ENCODE measurements at places on chromosomes 11 and 22.

DNA sequence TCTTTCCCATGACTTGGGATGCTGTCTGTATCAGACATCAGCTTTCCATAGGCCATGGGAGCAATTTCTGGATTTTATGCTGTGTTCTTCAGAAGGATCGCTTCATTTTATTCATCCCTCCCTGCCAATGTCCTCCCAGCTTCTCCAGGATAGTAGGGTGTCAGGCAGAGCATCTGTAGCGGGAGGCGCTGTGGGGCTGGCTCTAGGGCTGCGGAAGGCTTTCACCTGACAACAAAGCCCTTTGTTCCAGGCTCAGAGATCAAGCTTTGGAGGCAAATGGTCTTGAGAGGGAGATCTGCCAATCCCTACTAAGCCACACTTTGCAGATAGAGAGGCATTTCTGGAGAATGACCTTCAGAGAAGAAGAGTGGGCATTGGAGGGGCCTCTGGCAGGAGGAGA lies 29.5 kb upstream of the FTH1 start:
- DNase-seq, result no peak

DNA sequence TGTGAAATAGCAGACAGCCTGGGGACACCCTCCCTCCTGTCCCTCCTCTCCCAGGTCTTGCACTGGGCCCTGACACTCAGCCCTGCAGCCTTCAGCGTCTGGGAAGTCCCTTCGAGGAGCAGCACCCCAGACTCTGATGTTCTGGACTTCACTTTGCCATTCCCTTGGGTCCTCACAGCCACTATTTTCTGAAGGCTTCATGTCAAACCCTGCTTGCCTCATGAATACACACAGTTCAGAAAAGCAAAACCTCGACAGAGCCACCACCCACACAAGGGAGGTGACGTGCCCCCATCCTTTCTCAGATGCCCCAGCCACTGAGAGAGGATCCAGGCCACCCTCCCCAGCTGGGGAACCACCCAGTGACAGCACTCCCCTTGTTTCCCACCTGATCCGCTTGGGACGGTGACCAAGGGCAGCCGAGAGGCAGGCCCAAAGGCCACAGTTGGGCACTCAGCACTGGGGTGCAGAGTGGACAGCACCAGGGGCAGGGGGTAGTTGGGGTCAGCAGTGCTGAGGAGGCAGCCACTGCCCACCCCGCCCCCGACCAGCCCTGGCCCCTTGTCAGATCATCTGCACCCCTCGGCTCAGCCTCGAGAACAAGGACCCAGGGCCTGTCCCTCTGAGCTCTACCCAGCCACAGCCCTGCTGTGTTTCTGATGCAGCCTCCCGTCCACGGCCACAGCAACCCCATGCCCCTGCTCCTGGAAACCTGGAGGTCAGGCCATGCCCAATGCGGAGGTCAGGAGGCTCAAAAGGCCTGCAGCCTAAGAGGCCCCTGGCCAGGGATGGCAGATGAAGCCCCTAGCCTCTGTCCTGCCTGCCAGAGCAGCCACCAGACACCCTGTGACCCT lies 3.1 kb upstream of the TNNT3 start:
- peak; percentile 42 for DNase-seq

DNA sequence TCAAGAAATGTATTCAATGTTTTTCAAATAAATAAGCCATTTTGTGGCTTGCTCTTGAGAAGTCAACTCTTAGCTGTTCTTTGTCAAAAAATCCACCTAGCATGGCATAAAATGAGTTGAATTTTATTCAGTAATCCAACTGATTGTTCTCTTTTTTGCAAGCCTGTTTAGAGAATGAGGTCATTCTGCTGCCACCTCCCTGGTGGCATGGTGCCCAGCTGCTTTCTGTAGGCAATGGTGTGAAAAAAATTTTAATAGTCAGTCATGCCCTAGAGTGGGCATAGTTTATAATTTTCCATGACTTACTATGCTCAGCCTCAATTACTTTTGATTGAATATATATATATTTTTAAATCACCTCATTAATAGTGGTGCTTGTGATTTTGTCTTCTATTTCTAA lies 177.2 kb downstream of the INSC start:
- DNase-seq, result no peak

- DNase-seq, result peak; percentile 98
Measured at GRCh38 chr11:78420796-78421209, 3.2 kb upstream of the GAB2 start.

DNA sequence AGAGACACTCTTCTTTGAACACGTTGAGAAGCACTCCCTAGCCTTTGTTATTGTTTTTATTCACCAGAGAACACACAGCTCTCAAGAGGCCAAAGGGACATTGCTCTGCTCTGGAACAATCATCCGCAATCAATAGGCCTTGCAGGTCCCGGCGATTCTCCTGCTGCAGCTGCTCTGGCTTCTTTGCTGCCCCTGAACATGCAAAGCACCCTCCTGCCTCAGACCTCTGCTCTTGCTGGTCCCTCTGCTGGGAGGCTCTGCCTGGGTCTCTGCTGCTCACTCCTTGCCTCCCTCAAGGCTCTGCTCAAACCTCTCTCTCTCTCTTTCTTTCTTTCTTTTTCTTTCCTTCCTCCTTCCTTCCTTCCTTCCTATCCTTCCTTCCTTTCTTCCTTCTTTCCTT lies 232.7 kb downstream of the DSCAML1 start:
- DNase-seq, result no peak

DNA sequence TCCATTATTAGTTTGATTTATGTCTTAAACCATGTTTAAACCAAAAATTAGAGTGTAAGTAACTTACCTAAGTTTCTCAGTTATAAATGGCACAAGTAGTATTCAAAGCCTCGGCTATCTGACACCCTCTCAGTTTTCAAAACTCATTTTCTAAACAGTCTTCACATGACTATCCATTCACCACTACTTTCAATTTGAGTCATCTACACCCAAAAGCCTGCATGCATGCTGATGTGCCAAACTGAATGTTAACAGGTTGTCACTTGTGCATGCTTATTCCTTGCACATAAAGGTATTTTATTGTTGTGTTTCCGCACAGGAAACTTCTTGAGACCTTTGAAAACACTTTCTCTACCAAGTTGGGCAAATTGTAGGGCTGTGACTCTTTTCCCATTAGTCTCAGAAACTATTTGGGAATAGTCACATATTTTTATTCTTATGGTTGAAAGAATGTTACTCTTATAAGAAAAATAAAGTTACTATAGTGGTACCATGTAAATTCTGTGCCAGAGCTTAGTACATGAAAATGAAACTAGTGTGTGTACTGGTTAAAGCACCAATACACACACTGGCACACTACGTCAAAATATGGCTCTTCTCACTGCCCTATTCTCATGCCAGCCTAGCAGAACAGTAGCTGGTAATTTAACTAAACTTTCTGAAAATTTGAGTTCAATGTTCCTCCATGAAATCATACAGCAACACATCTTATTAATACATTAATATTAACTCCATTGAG lies 2.2 kb upstream of the OR51E2 start:
- no peak for DNase-seq

DNA sequence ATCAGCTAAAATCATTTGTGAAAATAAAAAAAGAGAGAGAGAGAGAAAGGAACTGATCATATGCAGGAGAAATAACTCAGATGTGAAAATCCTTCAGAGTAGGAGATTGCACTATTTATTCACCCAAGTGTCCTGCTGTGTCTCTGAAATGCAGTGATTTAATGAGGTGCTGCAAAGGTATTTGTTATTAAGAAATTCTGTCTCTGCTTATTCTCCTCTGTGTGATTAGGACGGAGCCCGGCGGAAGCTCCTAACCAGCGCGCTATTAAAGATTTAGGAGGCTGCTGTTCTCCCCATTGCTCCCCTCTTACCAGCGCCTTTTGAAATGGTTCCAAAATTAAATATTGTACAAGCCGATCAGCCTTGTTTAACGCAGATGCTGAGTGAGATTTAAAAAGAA lies 528.3 kb downstream of the BUD13 start:
- DNase-seq, result no peak

DNA sequence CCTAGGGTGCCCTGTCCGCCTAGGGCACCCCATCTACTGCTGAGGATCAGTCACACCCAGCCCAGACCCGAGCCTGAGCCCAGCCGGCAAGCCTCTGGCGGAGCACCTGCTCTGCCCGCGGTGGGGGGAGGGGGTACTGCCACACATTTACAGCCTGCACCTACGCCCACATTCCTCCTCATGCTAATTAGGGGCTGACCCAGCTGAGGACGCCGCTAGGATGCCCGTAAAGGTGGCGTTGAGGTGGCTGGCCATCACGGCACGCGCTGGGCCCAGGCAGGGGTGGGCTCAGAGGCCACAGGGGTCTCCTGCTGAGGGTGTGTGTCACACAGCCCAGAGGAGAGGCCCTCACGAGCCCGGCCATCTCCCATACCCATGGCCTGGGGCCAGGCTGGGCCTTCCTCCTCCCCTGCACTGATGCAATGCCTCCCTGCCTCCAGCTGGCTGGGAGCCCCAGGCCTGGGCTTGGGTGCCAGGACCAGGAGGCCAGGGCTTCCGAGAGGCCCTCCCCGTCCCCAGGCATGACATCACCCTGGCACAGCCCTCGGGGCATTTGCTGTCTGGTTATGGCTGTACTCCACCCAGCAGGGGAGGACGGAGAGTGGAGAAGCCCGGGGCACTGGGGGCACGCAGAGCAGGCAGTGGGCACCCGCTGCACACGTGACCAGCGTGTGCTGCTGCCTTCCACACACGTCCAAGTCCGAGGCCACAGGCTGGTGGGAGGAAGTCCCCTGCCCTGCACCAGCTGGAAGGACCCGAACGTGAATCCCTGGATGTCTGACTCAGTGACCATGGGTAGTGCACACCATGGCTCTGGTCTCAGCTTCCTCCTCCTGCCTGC lies 12.7 kb downstream of the DUSP8 start:
- DNase-seq, result no peak

DNA sequence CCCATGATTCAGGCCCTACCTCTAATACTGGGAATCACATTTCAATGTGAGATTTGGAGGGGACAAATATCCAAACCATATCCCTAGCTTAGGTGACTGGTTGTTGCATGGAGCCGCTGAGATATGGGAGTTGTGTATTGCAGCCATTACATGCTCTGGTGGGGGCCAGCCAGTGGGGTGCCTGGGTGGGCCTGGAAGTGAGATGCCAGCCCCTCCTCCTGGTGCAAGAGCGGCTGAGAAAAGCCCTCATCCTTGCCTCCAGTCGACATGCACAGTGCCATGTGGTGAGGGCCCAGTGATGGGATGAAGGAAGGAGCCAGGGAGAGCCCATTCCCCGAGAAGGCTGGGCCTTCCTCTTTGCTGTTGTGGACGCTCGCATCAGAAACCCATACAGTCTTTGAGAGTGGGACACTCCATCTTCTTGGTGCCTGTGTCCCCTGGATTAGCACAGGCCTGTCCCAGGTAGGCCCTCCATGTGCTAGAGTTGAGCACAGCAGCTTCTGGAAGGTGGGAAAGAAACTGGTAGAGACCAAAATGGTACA lies 1043.0 kb downstream of the TBC1D22A start:
- DNase-seq, result no peak

- peak; percentile 51 for DNase-seq
Measured at GRCh38 chr11:115897707-115898106, 393.5 kb upstream of the CADM1 start.

DNA sequence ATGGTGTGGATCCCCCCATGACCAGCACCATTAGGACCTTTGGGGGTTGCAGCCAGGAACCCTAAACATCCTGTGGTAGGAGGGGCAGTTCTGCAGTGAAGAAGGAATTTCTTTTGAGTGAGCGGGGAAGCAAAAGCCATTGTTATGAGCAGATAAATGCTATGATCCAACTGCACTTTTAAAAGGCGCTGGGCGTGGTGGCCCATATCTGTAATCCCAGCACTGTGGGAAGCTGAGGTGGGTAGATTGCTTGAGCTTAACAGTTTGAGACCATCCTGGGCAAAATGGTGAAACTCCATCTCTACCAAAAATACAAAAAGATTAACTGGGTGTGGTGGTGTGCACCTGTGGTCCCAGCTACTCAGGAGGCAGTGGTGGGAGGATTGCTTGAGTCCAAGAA lies 5.9 kb upstream of the TOMM22 start:
- no peak for DNase-seq

GRCh38 chr22:47598864-47599263 lies 836.4 kb downstream of the TBC1D22A start:
- DNase-seq, result no peak

DNA sequence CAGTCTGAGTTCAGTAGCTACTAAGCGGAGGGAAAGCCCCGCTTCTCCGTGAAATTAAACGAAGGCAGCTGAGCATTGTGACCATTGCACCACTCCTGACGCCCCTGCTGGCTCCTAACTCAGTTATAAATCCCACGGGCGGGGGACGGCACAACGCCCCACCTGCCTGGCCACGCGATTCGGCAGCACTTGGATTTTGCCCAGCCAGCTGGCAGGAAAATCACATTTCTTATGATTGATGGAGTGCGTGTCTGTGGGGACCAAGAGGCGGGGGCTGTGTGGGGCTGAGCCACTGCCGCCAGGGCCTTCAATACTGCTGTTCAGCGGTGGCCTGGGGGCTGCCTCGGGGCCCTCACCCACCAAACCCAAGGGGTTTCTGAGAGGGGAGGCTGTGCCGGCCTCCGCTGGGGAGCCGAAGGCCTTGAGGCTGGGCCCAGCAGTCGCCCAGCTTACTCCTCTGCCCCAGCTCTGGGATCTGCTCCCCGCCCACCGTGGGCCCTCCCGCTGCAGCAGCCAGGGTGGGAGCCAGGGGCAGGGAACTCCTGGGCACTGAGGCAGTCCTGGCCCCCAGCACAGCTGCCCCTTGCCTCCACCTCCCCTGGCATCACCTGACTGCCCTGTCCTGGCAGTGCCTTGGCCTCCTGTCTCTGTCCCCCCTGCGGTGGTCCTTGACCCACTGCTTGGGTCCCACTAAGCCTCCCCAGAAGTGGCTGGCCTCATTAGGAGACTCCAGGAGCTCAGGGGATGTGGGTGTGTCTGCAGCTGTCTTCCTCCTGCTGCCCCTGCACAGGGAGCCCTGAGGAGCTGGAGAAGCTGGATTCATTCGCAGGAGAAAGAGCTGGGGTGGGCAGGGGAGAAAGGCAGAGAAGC lies 30.7 kb downstream of the SHISAL1 start:
- no peak for DNase-seq

GRCh38 chr11:1906611-1907423 lies 12.7 kb upstream of the TNNT3 start:
- no peak for DNase-seq

GRCh38 chr11:24437123-24437522 lies 59.7 kb upstream of the LUZP2 start:
- no peak for DNase-seq

- DNase-seq, result no peak
Measured at GRCh38 chr11:7851391-7851790, 54.6 kb upstream of the OR5P2 start.

DNA sequence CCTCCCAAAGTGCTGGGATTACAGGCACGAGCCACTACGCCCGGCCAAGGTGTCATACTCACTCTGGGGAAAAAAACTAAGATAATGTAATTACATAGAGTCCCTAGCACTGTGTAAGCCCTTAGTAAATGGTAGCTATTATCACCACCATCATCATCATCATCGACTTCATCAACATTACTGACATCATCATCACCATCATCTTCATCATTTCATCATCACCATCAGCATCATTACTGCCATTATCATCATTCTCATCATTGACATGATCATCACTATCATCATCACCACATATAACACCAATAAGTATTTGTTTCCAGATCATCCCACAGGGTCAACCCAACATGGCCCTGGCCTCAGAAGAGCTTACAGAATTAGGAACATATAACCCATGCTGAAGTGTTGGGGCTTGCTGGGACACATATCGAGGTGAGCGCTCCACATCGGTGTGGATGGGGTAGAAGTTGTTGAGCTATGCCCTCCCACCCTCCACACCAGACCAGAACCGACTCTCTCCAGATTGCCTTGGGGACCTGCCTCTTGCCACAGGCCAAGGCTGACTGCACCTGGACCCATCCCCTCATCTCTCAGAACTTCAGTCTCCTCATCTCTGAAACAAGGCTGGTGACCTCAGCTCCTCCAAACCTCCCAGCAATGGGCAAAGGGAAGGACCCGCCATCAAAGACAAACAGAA lies 14.7 kb upstream of the CD5 start:
- no peak for DNase-seq
